ENCODE measurements at places on chromosomes 3 and 15. TPM values are rescaled to one million over a fixed set of nuclear protein-coding genes. Genes with fewer than 3 reads are reported as not detected.

The ELL3 gene
- total RNA-seq = 1.4 TPM

GRCh38 chr15:90142216-90143165 is 40.2 kb upstream of the IDH2 start:
- no peak overlapping the region for H3K27ac ChIP-seq
- H3K27me3 ChIP-seq = no peaks in the 10 kb centered on the region
- peak; percentile 34 for DNase-seq
- peaks cover 21% of the 10 kb centered on the region for H3K4me1 ChIP-seq
- peaks cover 2% of the 10 kb centered on the region for H3K36me3 ChIP-seq

GRCh38 chr3:173351886-173352285 is 45.7 kb upstream of the NLGN1 start:
- DNase-seq = no peak
- no peaks in the 10 kb centered on the region for H3K4me1 ChIP-seq
- H3K27me3 ChIP-seq = no peaks in the 10 kb centered on the region
- no peaks in the 10 kb centered on the region for H3K36me3 ChIP-seq

DNA sequence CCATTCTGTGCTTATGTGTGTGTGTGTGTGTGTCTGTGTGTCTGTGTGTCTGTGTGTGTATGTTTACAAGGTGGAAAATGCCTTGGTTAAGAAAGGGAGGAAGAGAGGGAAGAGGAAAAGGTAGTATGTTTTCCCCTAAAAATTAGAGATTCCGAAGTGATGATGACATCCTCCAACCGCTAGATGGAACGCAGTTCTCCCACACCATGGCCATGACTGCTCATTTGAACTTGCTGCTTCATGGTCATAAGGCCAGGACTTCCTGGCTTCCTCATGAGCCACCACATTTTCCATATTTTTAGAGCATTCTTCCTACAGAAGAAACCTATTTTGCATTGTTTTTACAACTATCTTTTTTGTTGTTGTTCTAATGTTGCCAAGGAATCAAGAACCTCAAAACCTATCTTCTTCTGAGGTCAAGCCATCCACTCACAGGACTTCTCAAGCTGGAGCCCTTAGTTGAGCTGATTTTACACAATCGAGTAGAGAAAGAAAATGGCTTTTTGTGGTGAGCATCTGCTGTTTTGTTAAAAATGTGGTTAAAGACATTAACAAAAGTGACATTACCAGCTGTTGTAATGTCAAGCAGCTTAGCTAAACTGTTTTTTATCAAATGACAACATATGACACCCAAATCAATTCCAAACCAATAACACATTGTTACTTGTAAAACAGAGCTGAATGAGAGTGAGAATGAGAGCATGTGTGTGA is 1091.0 kb downstream of the FHIT start:
- no peak overlapping the region for H3K27ac ChIP-seq
- H3K4me3 ChIP-seq = no peak overlapping the region
- H3K27me3 ChIP-seq = no peaks in the 10 kb centered on the region
- no peak for DNase-seq
- H3K4me1 ChIP-seq = peaks cover 8% of the 10 kb centered on the region

- no peaks in the 10 kb centered on the region for H3K36me3 ChIP-seq
- no peak overlapping the region for H3K4me3 ChIP-seq
- no peaks in the 10 kb centered on the region for H3K4me1 ChIP-seq
Measured at GRCh38 chr3:55042591-55042990, 114.7 kb upstream of the LRTM1 start.

All from activated naive CD8-positive, alpha-beta T cell treated with anti-CD3 and anti-CD28 coated beads for 36 hours (primary cell).